OCI-M1 (cell line): ENCODE measurements at places on chromosomes 2 and 18.
A peak's percentile ranks its signal among the peaks of the same experiment; 100 is the strongest.

- DNase-seq: peak; percentile 8
Measured at GRCh38 chr2:142734231-142734630, 143.2 kb upstream of the KYNU start.

GRCh38 chr2:11907190-11907589 lies 160.8 kb downstream of the LPIN1 start:
- no peak for DNase-seq

GRCh38 chr2:235229236-235229635 lies 264.6 kb upstream of the AGAP1 start:
- no peak for DNase-seq

DNA sequence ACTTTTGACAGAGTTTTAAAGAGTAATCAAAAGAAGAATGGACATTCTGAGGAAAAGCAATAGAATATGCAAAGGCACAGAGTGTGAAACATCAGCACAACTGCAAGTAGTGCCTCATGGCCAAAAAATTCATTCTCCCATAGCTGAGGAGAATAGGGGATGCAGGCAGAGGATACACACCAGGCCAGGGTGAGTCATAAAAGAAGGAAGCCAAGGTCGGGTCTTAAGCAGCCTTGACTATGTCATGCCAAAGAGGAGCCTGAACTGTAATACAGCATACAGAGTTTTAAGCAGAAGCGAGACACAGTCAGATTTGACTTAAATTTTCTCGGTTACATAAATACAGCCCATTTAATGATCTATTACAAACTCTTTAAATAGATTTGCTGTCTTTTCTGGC lies 165.0 kb downstream of the LNPK start:
- DNase-seq: no peak

- peak; percentile 10 for DNase-seq
Measured at GRCh38 chr2:140257692-140258300, 1477.6 kb upstream of the NXPH2 start.

- DNase-seq: peak; percentile 7
Measured at GRCh38 chr2:56185582-56186046, 1.8 kb downstream of the CCDC85A start.

DNA sequence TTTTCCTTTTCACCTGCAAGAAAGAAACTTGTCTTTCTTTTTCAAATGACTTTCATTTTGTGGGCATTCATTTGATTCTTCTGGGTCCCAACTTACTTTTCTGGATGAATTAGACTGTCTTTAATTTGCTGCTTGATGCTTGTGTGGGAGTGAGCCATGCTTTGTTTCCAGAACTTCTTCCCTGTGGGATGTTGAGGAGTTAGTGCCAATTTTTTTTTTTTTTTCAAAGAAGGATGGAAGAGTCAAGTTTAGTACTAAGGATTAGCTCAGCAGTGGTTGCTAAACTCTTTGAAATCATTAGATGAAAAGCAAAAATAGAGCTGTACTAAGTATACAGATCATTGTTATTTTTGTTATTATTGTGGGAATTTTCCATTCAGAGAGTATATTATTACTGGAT lies 17.2 kb upstream of the KCTD1 start:
- no peak for DNase-seq

- no peak for DNase-seq
Measured at GRCh38 chr18:31486165-31486564, 11.8 kb upstream of the DSG2 start.

- DNase-seq: no peak
Measured at GRCh38 chr2:66478299-66478698, 43.4 kb downstream of the MEIS1 start.

GRCh38 chr2:31231571-31232302 lies 2.2 kb upstream of the EHD3 start:
- no peak for DNase-seq

DNA sequence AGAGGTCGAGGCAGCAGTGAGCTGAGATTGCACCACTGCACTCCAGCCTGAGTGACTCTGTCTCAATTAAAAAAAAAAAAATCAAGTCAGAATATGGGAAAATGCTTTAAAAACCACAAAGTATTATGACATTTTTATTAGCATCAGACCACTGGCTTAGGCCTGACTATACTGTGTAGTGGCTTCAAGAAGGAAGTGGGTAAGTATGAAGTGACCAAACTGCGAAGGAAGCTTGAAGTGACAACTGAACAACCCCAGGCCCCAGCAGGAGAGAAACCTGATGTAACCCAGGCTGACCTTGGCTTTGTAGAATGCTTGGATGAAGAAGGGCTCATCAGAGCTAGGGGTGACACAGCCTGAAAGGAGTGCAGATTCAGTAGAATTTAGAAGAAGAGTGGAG lies 21.4 kb upstream of the HAAO start:
- DNase-seq: peak; percentile 15

DNA sequence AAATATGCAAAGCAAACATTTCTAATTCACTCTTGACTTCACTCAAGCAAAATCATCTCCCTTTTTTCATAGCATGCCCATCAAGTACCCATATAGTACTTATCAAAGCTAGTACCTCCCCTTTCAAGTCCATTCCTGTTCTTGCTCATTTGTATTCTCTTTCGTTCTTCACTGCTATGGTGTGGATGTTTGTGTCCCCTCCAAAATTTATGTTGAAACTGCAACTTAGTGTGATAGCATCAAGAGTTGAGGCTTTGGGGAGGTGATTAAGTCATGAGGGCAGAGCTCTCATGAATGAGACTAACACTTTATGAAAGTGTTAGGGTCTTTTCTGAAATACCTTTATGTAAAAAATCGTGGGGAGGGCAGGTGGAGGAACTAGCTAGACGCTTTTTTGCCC lies 52.9 kb downstream of the RNU4ATAC start:
- DNase-seq: peak; percentile 25

DNA sequence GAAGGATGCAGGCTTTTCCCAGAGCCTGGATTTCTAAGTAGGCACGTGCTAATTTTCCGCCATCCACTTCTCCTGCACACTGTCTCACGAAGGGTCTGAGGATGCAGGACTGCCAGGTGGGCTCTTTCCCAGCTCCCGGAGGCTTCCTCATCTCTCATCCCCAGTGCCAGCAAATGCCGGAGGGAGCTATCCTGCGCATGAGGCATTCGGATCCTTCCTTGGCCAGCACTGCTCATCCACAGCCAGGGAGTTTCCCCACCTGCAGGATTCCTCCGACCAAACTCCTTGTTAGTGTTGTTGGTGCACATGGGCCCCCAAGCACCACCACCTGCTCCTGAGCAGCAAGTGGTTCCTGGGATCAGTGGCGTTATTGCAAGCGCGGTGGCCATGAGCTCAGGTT lies 5.0 kb downstream of the CNDP1 start:
- no peak for DNase-seq

- peak; percentile 21 for DNase-seq
Measured at GRCh38 chr2:127506510-127506909, 19.8 kb downstream of the IWS1 start.

DNA sequence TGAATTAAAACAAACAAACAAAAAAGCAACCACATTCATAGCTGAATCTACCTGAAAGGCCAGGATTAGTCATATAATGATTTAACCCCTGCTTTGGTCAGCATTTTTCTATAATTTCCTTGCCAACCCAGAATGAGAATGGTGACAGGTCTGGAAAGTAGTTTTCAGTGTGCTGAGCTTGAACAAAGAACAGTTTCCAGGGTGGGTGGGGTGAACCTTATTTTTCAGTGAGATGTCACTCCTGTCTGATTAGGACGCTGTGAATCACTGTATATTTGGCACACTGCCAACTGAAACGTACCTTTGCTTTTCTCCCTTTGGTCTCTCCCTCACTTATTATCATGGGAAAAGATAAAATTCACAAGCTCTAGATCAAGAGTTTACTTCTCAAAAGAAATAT lies 35.0 kb upstream of the DSC1 start:
- no peak for DNase-seq

DNA sequence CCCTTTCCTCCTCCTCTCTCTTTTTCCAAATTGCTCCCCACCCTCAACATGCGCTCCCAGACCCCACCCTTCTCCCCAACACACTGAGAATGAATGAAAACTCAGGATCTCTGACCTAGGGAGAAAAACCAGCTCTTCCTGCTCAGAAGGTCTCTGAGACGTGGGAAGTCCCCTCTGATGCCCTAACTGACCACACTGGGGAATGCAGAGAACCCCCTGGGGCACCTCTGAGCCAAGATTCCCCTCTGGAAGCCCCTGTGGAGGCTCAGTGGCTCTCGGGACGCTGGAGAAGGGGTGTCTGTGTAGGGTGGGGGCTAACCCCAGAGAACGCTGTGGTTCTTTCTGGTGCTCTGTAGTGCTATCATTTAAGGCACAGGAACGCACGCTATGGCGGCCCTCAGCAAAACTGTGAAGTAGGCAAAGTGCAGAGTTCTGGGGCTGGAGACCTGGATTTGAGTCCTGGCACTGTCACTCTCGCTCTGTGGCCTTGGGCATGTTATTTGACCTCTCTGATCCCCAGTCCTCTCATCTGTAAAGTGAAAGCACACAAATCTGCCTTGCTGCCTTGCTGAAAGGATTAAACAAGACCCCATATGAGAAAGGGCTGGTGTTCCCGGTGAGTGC lies 17.1 kb downstream of the ATOH8 start:
- DNase-seq: no peak

- peak; percentile 80 for DNase-seq
Measured at GRCh38 chr2:46984642-46985476, 69.3 kb upstream of the MCFD2 start.

GRCh38 chr2:170420961-170421687 lies 243.2 kb downstream of the MYO3B start:
- DNase-seq: no peak

DNA sequence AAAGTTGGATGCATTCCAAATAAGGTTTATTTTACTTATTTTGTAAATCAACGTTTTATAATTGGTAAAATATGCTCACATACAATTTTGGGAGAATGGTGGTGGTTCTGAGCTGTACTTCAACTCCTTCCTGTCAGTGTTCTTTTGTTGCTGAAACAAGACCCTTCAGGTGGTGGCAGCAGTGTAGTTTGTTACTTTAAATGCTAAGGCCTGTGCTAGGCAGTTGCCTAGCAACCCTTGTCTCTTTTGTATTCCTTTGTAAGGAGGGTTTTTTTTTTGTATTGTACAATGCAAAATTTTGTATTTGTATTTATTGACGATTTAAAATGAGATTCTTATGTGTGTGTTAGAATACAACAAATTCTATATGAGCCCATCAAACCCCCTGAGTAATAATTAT lies 166.0 kb upstream of the FAM98A start:
- peak; percentile 9 for DNase-seq

GRCh38 chr18:58097121-58097906 lies 53.3 kb downstream of the NEDD4L start:
- no peak for DNase-seq

GRCh38 chr18:7859122-7859521 lies 292.0 kb downstream of the PTPRM start:
- DNase-seq: no peak
